ENCODE measurements at places on chromosomes 11 and 22. TPM values are rescaled to one million over a fixed set of nuclear protein-coding genes. Genes with fewer than 3 reads are reported as not detected.

CTTN gene
- total RNA-seq: 330 TPM

SHISAL1 gene
- 0.07 TPM for total RNA-seq

TENM4 gene
- 0.27 TPM for total RNA-seq

LZTR1 gene
- total RNA-seq: 60.1 TPM

ZC3H12C gene
- total RNA-seq: 14.7 TPM

RIMBP3B gene
- not detected for total RNA-seq

APOA4 gene
- total RNA-seq: not detected

NFAM1 gene
- not detected for total RNA-seq

All from endothelial cell of umbilical vein (primary cell).